ENCODE measurements at places on chromosomes 2 and 18. TPM values are rescaled to one million over a fixed set of nuclear protein-coding genes. Genes with fewer than 3 reads are reported as not detected.

GRCh38 chr18:75538727-75539126 is 111.2 kb upstream of the SMIM21 start:
- DNase-seq, result no peak
- H3K27ac ChIP-seq, result no peak overlapping the region
- H3K4me1 ChIP-seq, result no peaks in the 10 kb centered on the region

- H3K27me3 ChIP-seq, result peaks cover 5% of the 10 kb centered on the region
- no peaks in the 10 kb centered on the region for H3K36me3 ChIP-seq
- DNase-seq, result no peak
Observed at GRCh38 chr2:17543131-17543660, 2.7 kb downstream of the VSNL1 start.

DNA sequence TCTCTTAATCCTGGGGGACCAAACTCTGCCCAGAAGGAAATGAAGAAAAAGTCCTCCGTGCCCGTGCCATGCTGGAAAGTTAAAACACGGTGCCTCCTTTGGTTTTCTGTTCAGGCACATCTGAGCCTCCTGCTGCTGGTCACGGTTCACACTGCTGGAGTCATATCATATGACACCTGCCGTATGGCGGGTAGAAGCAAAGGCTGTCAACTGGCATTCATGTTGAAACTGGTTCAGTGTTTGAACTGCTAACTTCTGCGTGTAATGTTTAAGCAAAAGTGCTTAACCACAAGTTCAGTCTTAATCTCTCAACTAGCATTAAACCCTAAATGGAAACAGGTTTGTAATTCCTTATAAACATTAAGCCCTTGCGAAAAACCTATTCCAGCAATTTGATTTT is 3.1 kb downstream of the STK39 start:
- no peak for DNase-seq
- no peaks in the 10 kb centered on the region for H3K36me3 ChIP-seq
- H3K27ac ChIP-seq, result no peak overlapping the region
- no peaks in the 10 kb centered on the region for H3K27me3 ChIP-seq
- H3K4me3 ChIP-seq, result no peak overlapping the region

DNA sequence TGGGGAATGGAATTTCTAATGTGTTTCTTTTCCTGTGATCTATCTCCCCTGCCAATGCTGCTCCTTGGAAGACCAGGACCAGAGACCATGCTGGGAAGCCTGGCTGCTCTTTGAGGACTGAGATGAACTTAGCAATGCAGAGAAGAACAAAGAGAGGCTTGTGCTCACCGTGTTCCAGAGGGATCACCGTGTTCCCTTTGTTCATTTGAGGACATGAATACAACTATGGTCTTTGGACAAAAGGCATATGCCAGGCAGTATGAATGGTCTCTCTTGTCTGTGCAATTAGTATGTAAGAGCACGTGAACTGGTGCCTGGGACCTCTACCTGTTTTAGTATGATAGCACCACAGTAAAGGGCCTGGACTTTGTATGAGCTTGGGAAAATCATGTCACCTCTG is 139.9 kb downstream of the TDRD15 start:
- no peak overlapping the region for H3K27ac ChIP-seq
- DNase-seq, result no peak
- H3K36me3 ChIP-seq, result no peaks in the 10 kb centered on the region
- H3K4me1 ChIP-seq, result peaks cover 14% of the 10 kb centered on the region
- H3K27me3 ChIP-seq, result no peaks in the 10 kb centered on the region

GRCh38 chr2:240721596-240722180 is 30.0 kb downstream of the AQP12A start:
- H3K4me1 ChIP-seq, result no peaks in the 10 kb centered on the region
- H3K27me3 ChIP-seq, result no peaks in the 10 kb centered on the region
- no peak for DNase-seq
- no peak overlapping the region for H3K27ac ChIP-seq

DNA sequence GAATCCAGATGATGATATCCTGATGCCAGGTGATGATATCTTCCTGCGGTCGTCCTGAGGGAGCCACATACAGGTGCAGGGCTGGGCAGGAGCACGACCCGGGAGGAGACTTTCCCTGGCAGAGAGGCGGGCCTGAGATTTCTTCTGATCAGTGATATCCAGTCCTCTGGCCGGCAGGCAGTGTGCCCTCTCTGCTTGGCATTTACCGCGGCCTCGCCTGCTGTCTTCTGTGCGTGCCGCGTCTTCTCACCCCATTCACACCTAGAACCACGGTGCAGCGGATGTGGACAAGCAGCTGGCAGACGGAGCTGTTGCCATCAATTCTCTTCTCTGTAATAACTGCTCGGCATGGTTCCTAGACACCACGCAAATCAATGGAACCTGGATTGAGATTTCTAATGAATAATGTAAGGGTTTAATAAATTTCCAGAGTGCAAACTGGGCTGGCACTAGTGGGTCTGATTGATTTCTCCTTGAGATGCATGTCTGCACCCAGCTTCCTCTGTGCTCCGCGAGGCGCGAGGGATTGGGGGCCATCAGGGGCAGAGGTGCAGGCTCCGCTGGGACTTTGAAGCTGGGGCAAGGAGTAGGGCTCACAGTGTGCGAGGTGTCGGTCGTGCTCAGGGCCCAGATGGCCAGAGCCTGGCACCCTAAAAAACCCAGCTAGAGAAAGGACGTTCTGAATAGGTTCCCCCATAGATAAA is 208.9 kb upstream of the HDAC4 start:
- peaks cover 24% of the 10 kb centered on the region for H3K4me1 ChIP-seq
- no peaks in the 10 kb centered on the region for H3K36me3 ChIP-seq
- DNase-seq, result no peak
- H3K27me3 ChIP-seq, result no peaks in the 10 kb centered on the region

- H3K27ac ChIP-seq, result no peak overlapping the region
- no peaks in the 10 kb centered on the region for H3K4me1 ChIP-seq
- no peaks in the 10 kb centered on the region for H3K27me3 ChIP-seq
- no peaks in the 10 kb centered on the region for H3K36me3 ChIP-seq
Observed at GRCh38 chr2:149507974-149508373, 79.6 kb downstream of the MMADHC start.

- no peak overlapping the region for H3K27ac ChIP-seq
- no peak overlapping the region for H3K4me3 ChIP-seq
- DNase-seq, result peak; percentile 13
- H3K27me3 ChIP-seq, result no peaks in the 10 kb centered on the region
Observed at GRCh38 chr18:37055137-37055802, 226.3 kb downstream of the KIAA1328 start.

GRCh38 chr18:57353940-57354461 is 1.6 kb downstream of the ST8SIA3 start:
- peak overlapping the region; percentile 43 for H3K4me3 ChIP-seq
- peak overlapping the region; percentile 22 for H3K27ac ChIP-seq
- no peak for DNase-seq
- H3K36me3 ChIP-seq, result no peaks in the 10 kb centered on the region
- peaks cover 25% of the 10 kb centered on the region for H3K4me1 ChIP-seq

GRCh38 chr18:61891271-61891670 is 1.5 kb downstream of the RNF152 start:
- H3K4me1 ChIP-seq, result peaks cover 23% of the 10 kb centered on the region
- H3K4me3 ChIP-seq, result no peak overlapping the region
- H3K27me3 ChIP-seq, result peaks cover 9% of the 10 kb centered on the region
- no peak for DNase-seq

- no peak overlapping the region for H3K27ac ChIP-seq
- no peaks in the 10 kb centered on the region for H3K36me3 ChIP-seq
- H3K4me1 ChIP-seq, result no peaks in the 10 kb centered on the region
- no peaks in the 10 kb centered on the region for H3K27me3 ChIP-seq
Observed at GRCh38 chr2:97911206-97911921, 84.4 kb downstream of the TMEM131 start.

GRCh38 chr2:241890524-241891235 is 21.2 kb downstream of the RTP5 start:
- H3K27ac ChIP-seq, result no peak overlapping the region
- no peak overlapping the region for H3K4me3 ChIP-seq
- H3K27me3 ChIP-seq, result no peaks in the 10 kb centered on the region
- H3K36me3 ChIP-seq, result peaks cover 29% of the 10 kb centered on the region

- H3K4me1 ChIP-seq, result peaks cover 14% of the 10 kb centered on the region
- H3K4me3 ChIP-seq, result no peak overlapping the region
- H3K27ac ChIP-seq, result no peak overlapping the region
- no peaks in the 10 kb centered on the region for H3K36me3 ChIP-seq
Observed at GRCh38 chr2:129193961-129194360, 785.5 kb upstream of the RAB6C start.

DNA sequence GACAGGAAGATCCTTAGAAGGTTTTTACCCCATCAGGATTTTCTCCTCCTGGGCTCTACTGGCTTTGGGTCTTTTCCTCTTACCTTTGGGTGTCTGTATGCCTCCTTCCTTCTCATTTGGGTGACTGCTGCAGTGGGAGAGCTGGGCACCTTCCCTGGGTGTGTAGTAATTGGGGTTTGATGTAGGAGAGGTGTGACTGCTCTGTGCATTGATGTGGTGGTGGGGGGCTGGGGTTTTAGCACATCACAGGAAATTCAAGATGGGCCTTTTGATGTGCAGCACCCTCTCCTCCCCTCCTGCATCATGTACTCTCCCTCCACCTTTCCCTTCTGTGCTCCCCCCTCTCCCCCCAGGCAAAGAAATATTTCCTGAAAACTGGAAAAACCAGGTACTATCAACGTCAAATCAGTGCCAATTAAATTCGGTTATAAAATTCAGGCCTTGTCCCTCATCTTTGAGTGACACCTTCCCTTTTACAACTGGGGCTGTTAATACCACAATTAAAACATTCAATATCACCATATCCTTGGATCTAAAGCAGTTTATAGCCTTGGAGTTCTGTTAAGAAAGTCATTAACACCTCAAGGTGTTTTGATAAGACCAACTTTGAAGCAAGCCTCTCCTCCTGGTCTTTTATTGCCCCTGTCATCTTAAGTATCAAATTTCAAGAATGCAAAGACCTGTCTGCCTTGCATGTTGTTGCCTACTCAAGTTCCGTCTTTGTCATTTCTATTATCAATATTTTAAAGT is 23.3 kb downstream of the EDAR start:
- H3K4me1 ChIP-seq, result peaks cover 12% of the 10 kb centered on the region
- DNase-seq, result no peak
- H3K4me3 ChIP-seq, result no peak overlapping the region
- no peaks in the 10 kb centered on the region for H3K27me3 ChIP-seq
- no peaks in the 10 kb centered on the region for H3K36me3 ChIP-seq

- H3K27me3 ChIP-seq, result no peaks in the 10 kb centered on the region
- peaks cover 14% of the 10 kb centered on the region for H3K36me3 ChIP-seq
- peaks cover 49% of the 10 kb centered on the region for H3K4me1 ChIP-seq
- no peak for DNase-seq
- H3K4me3 ChIP-seq, result no peak overlapping the region
Observed at GRCh38 chr2:10377052-10377746, 70.9 kb downstream of the ODC1 start.

GRCh38 chr2:207871506-207871905 is 101.8 kb upstream of the FZD5 start:
- H3K4me3 ChIP-seq, result no peak overlapping the region
- H3K27me3 ChIP-seq, result no peaks in the 10 kb centered on the region
- H3K36me3 ChIP-seq, result no peaks in the 10 kb centered on the region
- no peaks in the 10 kb centered on the region for H3K4me1 ChIP-seq
- H3K27ac ChIP-seq, result no peak overlapping the region

DNA sequence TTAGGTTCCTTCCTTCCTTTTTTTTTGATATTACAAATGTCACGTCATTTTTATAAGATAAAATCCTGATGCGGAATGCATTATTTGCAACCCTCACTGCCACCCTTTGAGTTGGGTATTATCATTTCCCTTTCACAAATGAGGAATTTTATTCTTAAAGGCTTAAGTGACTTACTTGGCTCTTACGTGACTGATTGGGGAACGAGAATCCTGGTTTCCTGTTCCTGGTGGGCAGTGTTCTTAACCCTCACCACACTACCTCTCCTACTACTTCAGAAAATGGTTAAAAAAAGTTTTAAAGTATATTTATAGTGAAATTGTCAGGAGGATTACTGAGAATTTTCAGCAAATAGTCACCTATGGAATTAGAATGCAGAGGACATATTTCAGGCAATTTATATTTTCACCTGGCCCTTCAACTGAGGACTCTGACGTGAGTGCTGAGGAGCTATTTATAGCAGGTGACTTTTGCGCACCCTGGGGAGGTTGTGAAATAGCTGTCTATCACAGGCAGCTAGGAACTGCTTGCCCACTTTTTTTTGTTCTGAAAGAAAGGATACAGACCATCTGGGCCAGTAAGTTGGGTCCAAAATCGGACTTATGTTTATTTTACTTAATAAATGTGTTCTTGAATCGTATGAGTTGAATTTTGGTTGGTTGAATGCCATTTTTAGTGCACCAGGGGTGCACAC is 18.7 kb upstream of the RASGRP3 start:
- H3K36me3 ChIP-seq, result no peaks in the 10 kb centered on the region
- no peak overlapping the region for H3K4me3 ChIP-seq
- H3K4me1 ChIP-seq, result no peaks in the 10 kb centered on the region

DNA sequence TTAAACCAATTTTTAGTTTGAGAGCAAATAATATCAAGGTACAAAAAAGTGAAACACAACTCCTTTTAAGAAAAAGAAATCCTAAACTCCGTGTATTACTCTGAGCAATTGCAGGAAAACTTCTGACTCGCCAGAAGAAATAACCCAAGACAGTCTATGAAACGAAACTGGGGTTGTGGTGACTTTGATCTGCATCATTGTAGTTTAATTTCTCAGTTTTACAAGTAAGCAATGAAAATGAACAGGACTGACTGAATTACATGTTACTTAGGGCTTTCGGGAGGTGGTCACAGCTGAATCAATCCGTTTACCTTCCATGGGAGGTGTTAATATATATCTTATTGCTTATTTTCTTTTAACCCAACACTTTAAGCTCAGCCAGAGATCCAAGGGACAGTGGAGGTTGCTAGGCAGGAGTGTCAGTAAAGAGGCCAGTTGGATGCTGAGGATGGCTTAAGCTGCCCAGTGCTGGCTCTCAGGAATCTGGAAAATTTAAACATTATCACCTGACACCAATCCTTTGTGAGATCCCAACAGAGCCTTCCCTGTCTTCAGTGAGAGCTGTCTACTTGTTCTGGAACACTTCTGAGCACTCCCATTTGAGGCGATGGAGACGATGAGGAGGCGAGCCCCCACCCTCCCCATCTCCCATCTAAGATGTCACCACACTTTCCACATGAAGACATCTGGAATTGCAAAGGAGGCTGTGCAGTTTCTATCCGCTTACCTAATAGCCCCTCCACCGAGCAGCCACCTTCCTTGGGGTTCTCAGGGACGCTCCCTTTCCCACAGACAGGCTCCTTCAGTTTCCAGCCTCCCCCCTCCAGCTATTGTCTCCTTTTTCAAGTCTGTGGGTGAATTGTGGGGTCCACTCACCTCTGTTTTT is 3.6 kb upstream of the RAB31 start:
- H3K4me3 ChIP-seq, result no peak overlapping the region
- no peak for DNase-seq
- H3K27me3 ChIP-seq, result peaks cover 7% of the 10 kb centered on the region
- H3K27ac ChIP-seq, result no peak overlapping the region
- H3K4me1 ChIP-seq, result peaks cover 15% of the 10 kb centered on the region

- H3K27ac ChIP-seq, result no peak overlapping the region
- DNase-seq, result no peak
- H3K27me3 ChIP-seq, result no peaks in the 10 kb centered on the region
- no peaks in the 10 kb centered on the region for H3K4me1 ChIP-seq
- no peaks in the 10 kb centered on the region for H3K36me3 ChIP-seq
Observed at GRCh38 chr2:225272173-225272572, 127.3 kb upstream of the NYAP2 start.

- no peaks in the 10 kb centered on the region for H3K36me3 ChIP-seq
- H3K27me3 ChIP-seq, result no peaks in the 10 kb centered on the region
- DNase-seq, result no peak
- no peaks in the 10 kb centered on the region for H3K4me1 ChIP-seq
- peak overlapping the region; percentile 84 for H3K4me3 ChIP-seq
Observed at GRCh38 chr2:147845411-147845971, 662 bp downstream of the ACVR2A start.

Gene SMAD2
- total RNA-seq, result 79.2 TPM

Gene LYPD1
- 54.2 TPM for total RNA-seq

Gene SLC19A3
- 5.3 TPM for total RNA-seq

Gene SLC9A4
- 0.06 TPM for total RNA-seq

Gene GAREM2
- 8.7 TPM for total RNA-seq

Gene TUBB8B
- total RNA-seq, result not detected

Gene IL36G
- 0.28 TPM for total RNA-seq

Gene TTN
- total RNA-seq, result 2.6 TPM

Gene CDC42EP3
- 37.0 TPM for total RNA-seq

Gene PDE11A
- total RNA-seq, result 6.5 TPM
